Head of caudate nucleus (tissue), 42 donors: ENCODE measurements at places on chromosomes 7 and 10.

DNA sequence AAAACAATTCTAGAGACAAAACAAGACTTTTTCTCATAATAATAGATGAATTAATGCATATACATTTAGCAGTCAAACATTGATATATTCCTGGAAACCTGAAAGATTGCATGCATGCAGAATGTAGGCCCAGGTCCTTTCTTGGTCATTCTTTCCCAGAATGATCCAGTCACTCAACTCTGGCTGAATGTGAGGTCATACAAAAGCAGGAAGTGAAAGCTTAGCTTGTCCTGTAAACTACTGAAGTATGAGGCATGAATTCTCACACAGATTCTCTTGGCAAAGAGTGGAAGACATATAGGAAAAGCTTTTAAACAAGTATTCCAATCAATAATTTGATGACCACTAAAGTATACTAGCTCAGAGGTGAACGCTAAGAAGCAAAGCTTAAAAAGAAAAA is 253.9 kb downstream of the PPP1R3A start:
- no peak for DNase-seq

DNA sequence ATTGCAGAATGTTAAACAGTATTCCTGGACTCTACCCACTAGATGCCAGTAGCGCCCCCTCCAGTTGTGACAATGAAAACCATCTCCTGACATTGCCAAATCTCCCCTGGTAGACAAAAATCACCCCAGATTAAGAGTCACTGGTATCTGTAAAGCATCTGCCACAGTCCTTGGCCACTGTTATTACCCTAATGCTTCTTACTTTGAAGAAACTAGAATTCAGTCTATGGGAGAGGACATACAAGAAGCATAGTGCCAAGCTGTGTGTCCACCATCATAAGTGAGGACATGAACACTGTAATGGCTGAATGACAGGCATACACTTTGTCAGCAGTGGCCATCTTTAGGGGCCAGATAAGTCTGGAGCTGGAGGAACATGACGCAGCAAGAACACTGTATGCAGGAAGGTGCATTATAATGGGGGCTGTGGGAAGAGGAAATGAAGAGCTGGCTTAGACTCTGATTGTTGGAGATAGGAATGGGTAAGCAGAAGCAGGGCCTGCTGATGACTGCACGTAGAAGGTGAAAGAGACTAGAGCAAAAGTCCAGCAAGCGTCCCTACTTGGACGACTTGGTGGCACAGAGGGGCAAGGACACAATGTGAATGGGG is 32.5 kb downstream of the CBX3 start:
- DNase-seq = no peak

GRCh38 chr7:138352570-138353461 is 107.2 kb upstream of the TRIM24 start:
- no peak for DNase-seq

DNA sequence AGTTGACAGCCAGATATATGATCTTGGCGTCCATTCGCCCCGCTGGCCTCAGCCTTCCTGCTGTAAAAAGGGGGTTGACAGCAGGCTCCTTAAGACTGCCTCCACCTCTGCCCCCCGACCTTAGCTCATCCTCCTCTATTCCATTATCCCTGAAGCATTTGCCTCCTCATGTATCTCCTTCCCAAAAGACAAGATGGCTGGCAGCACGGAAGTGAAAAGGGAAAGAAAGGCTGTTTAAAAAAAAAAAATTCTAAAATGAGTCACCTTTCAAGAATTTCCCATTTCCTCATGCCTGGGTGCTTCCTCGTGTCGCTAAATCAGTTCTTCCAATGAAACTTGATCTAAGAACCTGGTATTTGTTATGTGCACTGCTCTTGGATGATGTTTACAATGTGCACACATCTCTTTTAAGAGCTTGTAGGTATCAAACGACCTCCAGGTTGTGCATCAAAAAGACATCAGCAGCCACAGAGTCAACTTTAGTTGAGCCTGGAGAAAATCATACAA is 1.7 kb downstream of the SCRN1 start:
- DNase-seq = no peak
